ENCODE measurements at places on chromosomes 6 and 20.

DNA sequence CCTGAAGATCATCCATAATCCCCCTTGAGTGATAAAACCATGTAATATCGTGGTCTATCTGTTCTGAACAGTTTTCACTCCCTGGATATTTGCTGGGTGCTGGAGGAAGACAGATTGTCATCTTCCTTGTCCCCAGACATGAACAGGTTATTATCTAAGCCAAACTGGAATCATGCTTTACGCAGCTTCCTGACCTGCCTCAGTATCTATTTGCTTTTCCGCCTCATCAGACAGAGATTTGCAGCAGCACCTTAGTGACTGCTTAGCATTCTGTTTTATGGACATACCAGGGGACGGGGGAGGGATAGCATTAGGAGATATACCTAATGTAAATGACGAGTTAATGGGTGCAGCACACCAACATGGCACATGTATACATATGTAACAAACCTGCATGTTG, 124.6 kb downstream of the SLC23A2 start:
- no peak for ATAC-seq

- no peak for ATAC-seq
These were observed 27.9 kb downstream of the TCF15 start for GRCh38 chr20:582204-582603.

GRCh38 chr6:16473908-16474771, 235.8 kb downstream of the GMPR start:
- ATAC-seq: no peak

- ATAC-seq: no peak
These were observed 94.8 kb downstream of the UBE3D start for GRCh38 chr6:82970839-82971238.

- ATAC-seq: no peak
These were observed 40.8 kb downstream of the ITCH start for GRCh38 chr20:34403908-34404307.

GRCh38 chr20:48684501-48685041, 143.2 kb downstream of the PREX1 start:
- no peak for ATAC-seq

DNA sequence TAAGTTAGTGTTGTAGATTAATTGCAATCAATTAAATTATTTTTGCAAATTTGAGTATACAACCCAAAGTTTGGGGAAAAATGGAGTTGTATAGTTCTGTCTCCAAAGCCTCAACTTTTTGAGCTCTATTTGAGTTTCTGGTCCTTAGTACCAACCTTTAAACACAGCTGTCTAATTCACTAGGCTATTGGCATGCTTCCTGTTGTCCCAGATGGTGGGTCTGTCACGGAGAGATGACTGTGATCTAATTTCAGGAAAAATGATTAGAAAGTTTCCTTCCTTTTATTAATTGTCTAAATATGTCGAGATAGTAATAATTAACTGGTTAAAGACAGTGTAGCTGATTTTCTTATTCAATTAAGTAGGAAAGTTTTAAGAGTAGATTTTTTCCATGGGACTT, 109.6 kb downstream of the SCAF8 start:
- no peak for ATAC-seq

- ATAC-seq: peak; percentile 84
These were observed 35.0 kb downstream of the FOXF2 start for GRCh38 chr6:1424306-1424927.

DNA sequence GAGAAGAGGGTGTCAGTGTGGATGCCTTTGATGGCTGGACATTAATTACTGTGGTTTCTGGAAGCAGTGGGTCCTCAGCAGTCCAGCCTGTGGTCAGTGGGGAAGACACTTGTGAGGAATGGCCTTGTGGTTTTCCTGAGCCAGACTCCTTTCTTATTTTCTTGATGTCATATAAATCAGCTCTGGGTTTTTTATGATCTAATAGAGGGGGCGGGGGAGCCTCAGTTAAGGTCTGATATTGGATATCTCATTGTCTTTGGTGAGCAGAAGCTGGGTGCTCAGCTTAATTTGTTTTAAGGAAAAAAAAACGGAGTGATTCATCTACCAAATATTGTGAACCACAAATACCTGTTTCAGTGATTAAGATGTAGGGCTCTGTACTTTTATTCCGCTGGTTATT, 62.1 kb downstream of the OTOR start:
- no peak for ATAC-seq

DNA sequence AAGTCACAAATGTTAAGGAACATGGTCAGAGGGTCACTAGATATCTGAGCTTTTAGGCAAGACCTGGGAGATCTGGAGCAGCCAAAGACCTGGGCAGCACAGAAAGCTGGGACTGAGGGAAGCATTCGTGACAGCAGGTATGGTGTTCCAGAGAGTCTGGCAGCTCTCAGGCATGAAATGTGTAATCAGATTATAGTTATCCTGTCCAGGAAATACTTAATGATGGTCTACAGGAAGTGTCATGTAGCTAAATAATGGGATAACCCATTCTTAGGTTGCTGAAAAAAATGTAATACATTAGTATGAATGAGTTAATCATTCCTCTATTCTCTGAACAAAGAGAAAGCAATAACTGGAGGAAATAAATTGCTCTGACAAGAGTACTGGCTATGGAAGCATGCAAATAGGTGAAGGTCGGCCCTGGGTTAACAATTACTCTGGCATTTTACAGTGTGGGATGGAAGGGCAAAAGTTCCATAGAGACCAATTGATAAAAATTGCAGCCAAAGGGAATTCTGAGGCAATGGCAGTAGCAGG, 740.5 kb downstream of the CBLN4 start:
- no peak for ATAC-seq

GRCh38 chr20:34954904-34955230, 739 bp downstream of the GSS start:
- ATAC-seq: peak; percentile 8

- no peak for ATAC-seq
These were observed 29.6 kb downstream of the PAK5 start for GRCh38 chr20:9809271-9809670.

GRCh38 chr6:22029171-22029570, 267.7 kb downstream of the PRL start:
- ATAC-seq: no peak

- ATAC-seq: no peak
These were observed 308.3 kb upstream of the ADGRB3 start for GRCh38 chr6:68326762-68327161.

GRCh38 chr20:7193681-7194080, 426.2 kb downstream of the BMP2 start:
- no peak for ATAC-seq

- ATAC-seq: peak; percentile 48
These were observed 2.0 kb downstream of the MMP9 start for GRCh38 chr20:46010491-46011391.

DNA sequence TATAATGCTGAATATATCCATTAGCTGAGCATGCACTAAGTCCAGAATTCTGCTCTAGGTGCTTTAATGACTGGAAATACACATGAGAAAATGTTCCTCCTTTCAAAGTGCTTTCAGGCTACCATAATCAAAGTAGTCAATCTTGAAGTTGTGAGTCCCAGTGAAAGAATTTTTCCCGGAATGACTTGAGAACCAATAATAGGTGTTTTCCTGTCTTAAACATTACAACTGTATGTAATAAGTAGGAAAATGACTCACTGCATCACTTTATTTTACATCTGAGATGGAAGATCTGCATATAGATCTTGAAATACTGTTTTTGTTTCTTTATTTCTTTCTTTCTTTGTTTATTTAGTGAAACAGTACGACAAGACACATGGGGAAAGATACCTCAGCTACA, 437.4 kb upstream of the JAG1 start:
- ATAC-seq: no peak

DNA sequence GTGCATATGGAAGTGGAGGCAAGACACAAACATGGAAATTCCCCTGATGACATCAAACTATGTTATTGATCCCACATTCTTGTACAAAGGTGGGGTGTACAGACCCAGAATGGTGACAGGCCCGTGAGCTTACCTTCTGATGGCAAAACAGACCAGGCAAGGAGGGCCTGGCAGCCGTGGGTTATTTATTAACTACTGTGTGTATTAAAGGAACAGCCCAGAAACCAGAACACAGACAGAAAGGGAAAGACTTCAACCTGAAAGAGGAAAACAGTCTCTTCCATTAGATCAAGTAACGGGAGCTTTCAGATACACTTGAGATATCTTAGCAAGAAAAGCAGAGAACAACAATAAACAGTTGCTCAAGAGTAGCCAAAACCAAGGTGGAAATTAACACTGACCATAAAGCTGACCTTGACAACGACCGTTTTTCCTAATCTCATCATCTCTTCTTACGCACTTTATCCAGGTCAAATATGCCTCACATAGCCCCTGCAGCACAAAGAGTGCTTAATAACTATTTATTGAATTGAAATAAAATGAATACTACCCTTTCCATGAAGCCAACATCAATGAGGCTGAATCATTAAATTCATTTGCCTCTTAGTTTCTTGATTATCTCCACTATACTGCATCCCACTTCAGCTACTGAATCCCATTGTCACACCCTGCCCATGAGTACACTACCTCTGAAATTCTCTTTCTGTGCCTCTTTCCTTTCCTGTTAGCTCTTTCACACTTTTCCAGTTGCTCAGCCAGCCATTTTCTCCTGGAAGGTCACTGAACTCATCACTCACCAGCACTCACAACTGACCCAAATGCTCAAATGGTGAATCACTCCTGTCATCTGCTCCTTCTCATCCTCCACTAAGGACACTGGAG, 67.4 kb downstream of the MOXD1 start:
- ATAC-seq: peak; percentile 88

GRCh38 chr6:101986476-101986875, 593.0 kb downstream of the GRIK2 start:
- no peak for ATAC-seq

DNA sequence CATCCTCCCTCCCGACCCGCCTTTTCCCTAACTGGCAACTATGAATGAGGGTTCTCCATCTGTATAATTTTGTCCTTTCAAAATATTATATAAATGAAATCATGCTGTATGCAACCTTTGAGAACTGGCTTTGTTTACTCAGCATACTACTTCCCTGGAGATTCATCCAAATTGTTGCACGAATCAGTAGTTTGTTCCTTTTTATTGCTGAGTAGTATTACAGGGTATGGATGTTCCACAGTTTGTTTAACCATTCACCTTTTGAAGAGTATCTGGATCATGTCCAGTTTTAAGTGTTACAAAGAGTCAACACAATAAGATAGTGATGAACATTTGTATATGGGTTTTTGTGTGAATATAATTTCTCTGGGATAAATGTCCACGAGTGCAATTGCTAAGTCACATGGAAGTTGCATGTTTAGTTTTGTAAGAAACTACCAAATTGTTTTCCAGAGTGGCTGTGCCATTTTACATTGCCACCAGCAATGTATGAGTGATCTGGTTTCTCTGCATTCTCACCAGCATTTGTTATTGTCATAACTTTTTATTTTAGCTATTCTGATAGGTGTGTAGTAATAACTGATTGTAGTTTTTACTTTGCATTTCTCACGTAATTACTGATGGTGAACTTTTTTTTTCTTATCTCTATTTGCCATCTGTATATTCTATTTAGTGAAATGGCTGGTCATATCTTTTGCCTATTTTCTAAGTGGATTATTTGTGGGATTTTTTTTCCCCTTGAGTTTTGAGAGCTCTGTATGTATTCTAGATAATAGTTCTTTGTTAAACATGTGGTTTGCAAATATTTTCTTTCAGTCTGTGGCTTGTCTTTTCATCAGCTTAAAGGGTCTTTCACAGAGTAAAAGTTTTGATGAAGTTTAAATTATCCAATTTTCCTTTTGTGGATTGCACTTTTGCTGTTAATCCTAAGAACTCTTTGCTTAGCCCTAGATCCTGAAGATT, 14.4 kb upstream of the RNF24 start:
- no peak for ATAC-seq

GRCh38 chr20:2624190-2624589, 28.2 kb upstream of the NOP56 start:
- no peak for ATAC-seq

DNA sequence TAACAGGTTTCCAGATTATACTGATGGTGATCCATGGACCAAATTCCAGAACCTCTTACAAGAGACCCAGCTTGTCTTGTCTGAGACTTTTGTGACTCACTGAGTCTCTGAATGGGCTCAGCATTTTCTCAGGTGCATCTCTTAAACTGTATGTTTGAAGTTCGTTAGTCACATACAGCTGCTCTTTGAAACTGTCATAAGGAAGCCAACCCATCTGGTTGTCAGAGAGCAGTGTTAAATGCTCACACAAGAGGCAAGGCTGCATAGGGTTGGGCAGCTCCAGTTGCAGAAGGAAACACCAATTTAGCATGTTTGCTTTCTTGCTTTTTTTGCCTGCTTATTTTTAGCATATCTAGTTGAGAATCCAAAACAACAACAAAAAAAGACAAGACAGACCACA, 47.1 kb downstream of the TRIM27 start:
- no peak for ATAC-seq

GRCh38 chr20:11796026-11796425, 121.7 kb upstream of the BTBD3 start:
- no peak for ATAC-seq

- ATAC-seq: no peak
These were observed 1349.8 kb upstream of the GJE1 start for GRCh38 chr6:140782941-140783340.

DNA sequence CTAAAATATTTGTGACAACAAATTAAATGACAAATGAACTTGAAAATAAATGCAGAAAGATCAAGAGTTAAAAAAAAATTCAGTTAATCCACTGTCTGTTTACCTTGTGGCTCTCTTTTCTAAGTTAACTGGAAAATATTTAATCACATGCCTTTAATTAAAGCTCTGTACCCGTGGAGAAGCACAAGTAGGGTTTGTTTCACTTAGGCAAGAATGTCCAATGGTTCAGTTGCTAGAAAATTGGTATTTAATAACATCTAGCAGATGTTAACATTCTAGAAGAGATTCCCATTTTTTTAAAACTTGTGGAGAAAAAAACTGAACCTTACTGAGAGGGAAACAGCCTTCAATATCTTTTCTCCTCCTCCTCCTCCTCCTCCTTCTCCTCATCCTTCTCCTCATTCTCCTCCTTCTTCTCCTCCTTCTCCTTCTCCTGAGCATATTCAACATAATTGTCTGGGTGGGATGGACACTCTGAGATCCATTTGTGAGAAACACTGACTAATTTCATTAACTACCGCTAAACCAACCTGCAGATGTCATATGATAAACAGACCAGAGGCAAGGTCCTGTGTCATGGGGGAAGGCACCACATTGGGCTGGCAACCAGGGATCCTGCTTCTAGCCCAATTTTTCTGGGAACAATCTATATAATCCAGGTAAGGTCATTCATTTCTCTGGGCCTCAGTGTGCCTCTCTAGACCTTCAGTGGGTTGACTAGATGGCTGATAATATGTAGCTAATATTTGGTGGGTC, 44.1 kb upstream of the AKIRIN2 start:
- no peak for ATAC-seq
